ENCODE measurements at places on chromosomes 7 and 10. TPM values are rescaled to one million over a fixed set of nuclear protein-coding genes. Genes with fewer than 3 reads are reported as not detected.

Gene SYT15
- total RNA-seq: 1.9 TPM

Gene CSGALNACT2
- 7.1 TPM for total RNA-seq

Gene SPDYE11
- total RNA-seq: not detected

Gene SPDYE16
- total RNA-seq: 0.22 TPM

Gene IL6
- 0.69 TPM for total RNA-seq

Gene PANK1
- 21.4 TPM for total RNA-seq

Gene FAM25C
- not detected for total RNA-seq

Gene C10orf120
- not detected for total RNA-seq

Gene FXYD4
- not detected for total RNA-seq

Gene TRIL
- 1.9 TPM for total RNA-seq

Gene NPFFR1
- not detected for total RNA-seq

Gene SPAG6
- not detected for total RNA-seq

Gene LRIT1
- not detected for total RNA-seq

Data from left ventricle myocardium inferior (tissue), 1 donor.